Hematopoietic multipotent progenitor cell (in vitro differentiated cells): ENCODE measurements at places on chromosomes 7 and 10.

DNA sequence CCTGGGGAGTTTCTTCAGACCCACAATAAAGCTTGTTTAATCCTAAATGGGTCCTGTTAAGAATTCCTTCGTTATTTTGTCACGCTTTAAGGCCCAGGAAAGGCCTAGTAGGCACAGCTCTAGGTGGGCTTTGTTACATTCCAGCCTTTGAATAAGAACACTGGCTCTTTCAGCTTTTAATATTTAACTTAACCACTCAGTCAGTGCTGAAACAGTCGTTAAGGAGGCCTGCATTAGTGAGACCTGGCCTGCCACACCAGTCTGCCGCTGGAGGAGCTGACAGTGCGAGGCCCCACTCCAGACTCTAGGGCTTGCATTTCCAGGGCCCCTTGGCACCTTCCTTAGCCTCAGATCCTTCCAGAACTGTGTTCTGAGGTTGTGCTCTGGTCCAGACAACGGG lies 351.4 kb downstream of the GLRX3 start:
- DNase-seq: no peak

- DNase-seq: no peak
Observed at GRCh38 chr7:29969738-29970137, 19.9 kb downstream of the SCRN1 start.

GRCh38 chr10:112338957-112339356 lies 35.0 kb upstream of the ACSL5 start:
- DNase-seq: no peak

- DNase-seq: peak; percentile 67
Observed at GRCh38 chr10:103692952-103693811, 162.2 kb downstream of the SH3PXD2A start.

DNA sequence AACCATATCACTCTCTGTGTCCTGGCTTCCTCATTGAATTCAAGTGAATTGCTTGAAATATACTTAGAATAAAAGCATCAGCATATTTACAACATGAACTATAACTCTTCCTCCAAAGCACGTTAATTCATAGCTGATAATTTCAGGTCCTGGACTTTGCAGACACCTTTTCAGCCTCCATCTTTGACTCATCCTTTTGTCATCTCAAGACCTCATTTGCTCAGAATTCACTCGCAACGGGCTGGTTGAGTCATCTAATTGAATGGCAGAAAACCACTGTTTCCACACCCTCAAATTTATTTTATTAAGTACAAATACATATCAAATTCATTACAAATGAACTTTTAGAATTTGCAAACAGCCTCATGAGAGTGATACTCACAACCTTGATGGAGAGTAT lies 545.7 kb downstream of the GATA3 start:
- DNase-seq: no peak

DNA sequence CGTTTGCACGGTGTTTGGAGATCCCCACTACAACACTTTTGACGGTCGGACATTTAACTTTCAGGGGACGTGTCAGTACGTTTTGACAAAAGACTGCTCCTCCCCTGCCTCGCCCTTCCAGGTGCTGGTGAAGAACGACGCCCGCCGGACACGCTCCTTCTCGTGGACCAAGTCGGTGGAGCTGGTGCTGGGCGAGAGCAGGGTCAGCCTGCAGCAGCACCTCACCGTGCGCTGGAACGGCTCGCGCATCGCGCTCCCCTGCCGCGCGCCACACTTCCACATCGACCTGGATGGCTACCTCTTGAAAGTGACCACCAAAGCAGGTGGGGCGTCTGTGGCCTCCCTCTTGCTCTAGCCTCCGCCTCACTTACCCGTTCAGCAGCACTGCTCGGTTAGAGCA lies 173.5 kb downstream of the BMPER start:
- no peak for DNase-seq

- DNase-seq: no peak
Observed at GRCh38 chr7:9125246-9125645, 691.8 kb downstream of the NXPH1 start.

GRCh38 chr7:35505066-35505465 lies 189.9 kb downstream of the HERPUD2 start:
- no peak for DNase-seq

GRCh38 chr10:80697926-80698325 lies 160.2 kb downstream of the SH2D4B start:
- no peak for DNase-seq

- no peak for DNase-seq
Observed at GRCh38 chr7:82384051-82384464, 59.5 kb downstream of the CACNA2D1 start.

DNA sequence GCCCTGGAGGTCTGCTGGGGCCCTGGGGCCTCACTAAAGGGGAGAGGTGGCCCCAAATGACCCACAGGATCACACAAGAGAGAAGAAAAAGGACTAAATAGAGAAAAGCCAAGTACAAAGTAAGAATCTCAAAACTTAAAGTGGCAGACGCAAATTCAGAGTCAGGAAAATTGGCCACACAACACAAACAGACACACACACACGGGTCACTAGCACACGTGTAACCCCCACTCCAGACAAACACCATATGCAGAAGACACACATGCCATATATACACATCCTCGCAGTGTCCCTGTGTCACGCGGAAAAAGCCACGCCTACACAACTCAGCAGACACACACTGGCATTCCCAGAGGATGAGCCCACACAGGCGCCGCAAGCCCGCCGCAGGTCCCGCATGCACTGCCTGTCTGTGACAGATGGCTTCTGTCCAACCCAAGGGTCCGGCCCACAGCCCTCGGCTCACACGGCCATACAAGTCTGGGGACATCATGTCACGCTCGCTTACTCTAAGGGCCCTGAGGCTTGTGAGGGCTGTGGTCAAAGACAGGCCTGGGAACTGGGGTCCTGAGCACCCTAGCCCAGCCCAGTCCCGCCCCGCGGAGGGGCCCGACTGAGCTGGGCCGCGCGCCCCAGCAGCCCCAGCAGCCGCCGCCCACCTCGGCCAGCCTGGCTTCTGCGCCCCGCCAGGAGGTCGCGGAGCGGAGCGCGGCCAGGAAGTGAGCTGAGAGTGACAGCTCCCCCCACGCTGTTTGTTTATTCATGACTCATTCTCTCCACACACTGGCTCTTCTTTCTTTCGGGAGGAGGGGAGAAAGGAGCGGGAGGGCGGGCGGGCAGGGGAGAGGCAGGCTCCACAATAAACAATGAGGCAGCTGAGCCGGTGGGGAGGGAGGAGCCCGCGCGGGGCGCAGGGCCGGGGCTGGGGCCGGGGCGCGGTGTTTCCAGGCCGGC lies 95.5 kb upstream of the ZMIZ1 start:
- peak; percentile 38 for DNase-seq

- DNase-seq: no peak
Observed at GRCh38 chr7:133233142-133233541, 19.7 kb upstream of the EXOC4 start.

DNA sequence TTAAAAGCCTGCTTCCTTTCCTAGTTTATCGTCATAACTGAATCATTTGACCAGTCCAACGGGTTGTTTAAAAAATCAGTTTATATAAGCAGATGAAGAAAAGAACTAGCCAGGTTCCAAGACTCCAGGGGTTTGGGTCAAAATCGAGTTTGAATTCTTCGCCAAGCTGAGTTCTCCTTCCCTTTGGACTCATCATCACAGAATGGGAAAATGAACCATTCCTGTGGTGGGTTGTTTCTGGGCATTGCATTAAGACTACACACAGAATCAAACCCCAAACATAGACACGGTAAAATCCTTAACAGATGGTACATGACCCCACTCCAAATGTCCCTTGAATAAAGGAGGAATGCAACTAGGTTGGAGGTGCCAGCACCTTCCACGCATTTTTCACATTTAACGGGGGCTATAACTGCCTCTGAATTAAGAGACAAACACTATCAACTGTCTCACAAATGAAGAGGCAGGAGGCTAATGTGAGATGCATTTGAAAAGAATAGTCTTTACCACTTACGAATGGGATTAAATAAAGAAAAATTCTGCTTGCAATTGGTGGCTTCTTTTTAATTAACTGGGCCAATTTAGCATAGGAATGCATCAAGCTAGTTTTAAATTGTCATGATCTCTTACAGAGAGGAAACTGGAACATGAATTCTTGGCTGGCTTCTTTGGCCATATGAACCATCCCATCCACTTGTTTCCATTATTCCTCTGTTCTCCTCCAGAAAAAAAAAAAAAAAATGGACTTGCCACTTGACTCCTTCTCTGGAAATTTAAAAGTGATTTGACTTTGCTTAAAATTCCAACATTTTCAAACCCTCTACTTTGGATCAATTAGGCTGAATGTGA lies 61.1 kb downstream of the CHST15 start:
- no peak for DNase-seq

GRCh38 chr7:101218236-101219125 lies 516 bp downstream of the ZNHIT1 start:
- DNase-seq: no peak

DNA sequence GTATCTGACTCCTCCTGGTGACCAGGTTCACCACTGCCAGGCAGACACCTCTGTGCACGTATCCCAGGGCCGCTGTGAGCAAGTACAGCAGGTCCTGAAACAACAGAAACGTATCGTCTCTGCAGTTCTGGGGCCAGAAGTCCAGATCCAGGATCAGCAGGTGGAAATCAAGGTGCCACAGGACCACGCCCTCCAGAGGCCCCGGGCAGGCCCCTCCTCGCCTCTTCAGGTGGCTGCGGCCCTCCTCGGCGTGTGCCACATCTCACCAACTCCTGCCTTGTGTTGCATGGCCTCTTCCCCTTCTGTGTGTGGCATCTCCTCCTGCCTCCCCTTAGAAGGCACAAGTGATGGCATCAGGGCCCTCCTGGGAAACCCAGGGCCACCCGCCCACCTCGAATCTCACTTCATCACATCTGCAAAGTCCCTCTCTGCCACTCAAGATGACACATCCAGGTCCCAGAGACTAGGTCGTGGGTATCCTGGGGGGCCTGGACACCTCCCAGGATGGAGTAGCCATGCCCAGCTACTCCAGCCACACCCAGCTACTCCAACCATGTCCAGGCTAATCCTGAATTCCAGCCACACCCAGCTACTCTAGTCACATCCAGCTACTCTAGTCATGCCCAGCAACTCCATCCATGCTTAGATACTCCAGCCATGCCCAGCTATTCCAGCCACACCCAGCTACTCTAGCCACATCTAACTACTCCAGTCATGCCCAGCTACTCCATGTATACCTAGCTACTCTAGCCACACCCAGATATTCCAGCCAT lies 52.6 kb upstream of the DNAAF5 start:
- DNase-seq: no peak

DNA sequence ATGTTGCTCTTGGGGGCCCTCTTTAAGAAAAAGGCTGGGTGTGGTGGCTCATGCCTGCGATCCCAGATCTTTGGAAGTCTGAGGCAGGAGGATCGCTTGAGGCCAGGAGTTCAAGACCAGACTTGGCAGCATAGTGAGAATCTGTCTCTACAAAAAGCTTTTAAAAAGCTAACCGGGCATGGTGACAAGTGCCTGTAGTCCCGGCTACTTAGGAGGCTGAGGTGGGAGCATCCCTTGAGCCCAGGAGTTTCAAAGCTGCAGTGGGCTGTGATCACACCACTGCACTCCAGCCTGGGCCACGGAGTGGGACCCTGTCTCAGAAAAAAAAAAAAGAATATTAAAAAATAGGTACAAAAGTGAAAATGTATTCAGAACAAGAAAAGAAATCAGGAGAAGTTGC lies 38.1 kb upstream of the SLC39A12 start:
- DNase-seq: no peak
